CD4-positive, alpha-beta T cell treated with Interleukin-15 for 1 hour (primary cell): ENCODE measurements at places on chromosomes 12 and 14.
A peak's percentile ranks its signal among the peaks of the same experiment; 100 is the strongest.

GRCh38 chr12:12025799-12026386 lies 44.8 kb upstream of the BCL2L14 start:
- DNase-seq: no peak

DNA sequence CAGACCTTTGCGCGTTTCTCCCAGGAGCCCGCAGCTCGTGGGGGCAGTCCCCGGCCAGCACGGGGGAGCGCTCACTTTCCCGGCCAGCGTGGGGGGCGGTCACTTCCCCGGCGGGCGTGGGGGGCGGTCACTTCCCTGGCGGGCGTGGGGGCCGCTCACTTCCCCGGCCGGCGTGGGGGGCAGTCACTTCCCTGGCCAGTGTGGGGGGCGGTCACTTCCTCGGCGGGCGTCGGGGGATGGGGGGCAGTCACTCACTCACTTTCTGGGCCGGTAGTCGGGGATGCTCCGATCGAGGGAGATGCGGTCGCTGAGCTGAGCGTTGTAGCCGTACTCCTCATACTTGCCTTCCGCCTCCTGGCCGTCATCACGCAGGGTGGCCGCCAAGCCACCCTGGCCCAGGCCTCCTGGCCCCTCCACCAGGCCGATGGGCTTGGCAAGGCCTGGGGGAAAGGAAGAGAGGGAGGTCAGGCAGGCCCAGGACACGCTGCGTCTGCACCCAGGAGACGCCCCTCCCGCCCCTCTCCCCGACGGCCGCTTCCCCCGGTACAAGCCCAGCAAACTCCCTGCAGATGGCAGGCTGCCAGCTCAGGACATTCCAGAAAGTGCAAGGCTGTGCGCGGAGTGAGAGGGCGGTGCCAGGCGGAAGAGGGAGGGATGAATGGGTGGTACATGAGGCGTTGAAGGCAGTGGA lies 43.3 kb downstream of the GALNT9 start:
- DNase-seq: no peak

DNA sequence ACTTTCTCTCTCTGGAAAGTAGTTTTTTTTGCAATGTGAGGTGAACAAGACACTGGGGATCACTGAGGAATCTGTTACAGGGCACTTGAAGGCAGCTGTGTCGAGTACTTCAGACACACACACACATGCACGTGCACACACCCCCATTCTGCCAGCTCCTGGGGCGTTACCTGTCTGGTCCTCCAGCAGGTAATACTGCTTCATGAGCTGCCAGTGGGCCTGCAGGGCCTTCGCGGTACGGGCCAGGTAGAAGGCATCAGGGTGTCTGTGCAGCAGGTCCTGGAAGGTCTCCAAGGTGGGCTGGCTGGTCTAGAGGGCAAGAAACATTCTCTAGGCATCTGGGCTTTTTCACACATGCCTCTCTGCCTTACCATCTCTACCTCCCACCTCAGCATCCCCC lies 5.1 kb downstream of the MCRS1 start:
- no peak for DNase-seq

GRCh38 chr12:109729371-109729781 lies 15.8 kb downstream of the FAM222A start:
- DNase-seq: peak; percentile 12
